ENCODE measurements at places on chromosomes 11 and 22.

GRCh38 chr11:69862331-69862771 lies 43.1 kb upstream of the FGF3 start:
- no peak for DNase-seq

- DNase-seq, result no peak
Measured at GRCh38 chr22:38944653-38945052, 12.8 kb upstream of the APOBEC3A start.

DNA sequence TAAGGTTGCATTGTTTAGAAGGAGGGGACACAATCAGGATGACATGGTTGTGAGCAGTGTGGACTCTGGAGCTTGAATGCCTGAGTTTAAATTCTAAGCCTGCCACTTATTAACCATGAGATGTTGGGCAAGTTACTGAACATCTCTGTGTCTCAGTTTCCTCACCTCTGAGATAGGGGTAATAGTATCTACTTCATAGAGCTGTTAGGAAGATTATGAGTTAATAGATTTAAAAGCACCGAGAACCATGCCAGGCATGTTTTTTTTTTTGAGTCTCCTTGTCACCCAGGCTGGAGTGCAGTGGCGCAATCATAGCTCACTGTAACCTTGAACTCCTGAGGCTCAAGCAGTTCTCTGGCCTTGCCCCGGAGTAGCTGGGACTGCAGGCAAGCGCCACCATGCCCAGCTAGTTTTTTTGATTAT lies 33.3 kb downstream of the ST14 start:
- DNase-seq, result no peak

GRCh38 chr11:58573451-58574104 lies 2.1 kb downstream of the LPXN start:
- no peak for DNase-seq

DNA sequence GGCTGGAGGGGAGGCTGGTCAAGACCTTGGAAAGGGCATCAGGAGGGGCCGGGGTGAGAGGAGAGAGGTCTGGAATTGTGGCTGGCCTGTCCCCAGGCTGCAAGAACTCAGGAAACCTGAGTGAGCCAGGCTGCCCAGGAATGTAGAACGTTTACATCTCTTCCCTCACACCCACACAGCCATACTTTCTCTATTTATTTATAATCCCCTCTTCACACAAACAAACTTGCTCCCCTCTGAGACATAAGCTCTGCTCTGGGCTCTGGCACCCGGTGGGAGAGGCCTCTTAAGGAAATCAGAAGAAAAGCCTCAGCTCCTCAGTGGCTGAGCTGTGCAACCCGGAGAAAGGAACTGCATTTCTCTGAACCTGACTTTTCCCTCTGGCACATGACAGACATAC lies 5.5 kb downstream of the CHRDL2 start:
- no peak for DNase-seq

GRCh38 chr11:69700278-69701140 lies 3.3 kb downstream of the FGF19 start:
- no peak for DNase-seq

DNA sequence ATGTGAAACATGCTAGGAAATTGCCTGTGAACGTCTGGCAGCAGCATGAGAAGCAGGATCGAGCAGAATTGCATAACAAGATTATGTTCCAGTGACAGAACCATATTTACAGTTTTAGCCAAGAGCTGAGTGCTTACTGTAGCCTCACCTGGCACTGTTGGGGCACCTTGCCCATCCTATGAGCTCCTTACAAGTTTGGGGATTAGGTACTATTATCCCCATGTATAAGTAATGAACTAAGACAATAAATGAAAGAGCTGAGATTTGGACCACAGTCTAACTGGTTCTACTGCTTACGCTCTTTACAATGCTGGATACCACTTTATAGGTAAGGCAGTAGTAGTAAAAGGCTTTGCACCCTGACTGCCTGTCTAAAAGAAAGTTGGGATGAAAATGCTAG lies 17.1 kb upstream of the PATE1 start:
- no peak for DNase-seq

GRCh38 chr22:19872779-19873137 lies 18.1 kb upstream of the GNB1L start:
- DNase-seq, result no peak

DNA sequence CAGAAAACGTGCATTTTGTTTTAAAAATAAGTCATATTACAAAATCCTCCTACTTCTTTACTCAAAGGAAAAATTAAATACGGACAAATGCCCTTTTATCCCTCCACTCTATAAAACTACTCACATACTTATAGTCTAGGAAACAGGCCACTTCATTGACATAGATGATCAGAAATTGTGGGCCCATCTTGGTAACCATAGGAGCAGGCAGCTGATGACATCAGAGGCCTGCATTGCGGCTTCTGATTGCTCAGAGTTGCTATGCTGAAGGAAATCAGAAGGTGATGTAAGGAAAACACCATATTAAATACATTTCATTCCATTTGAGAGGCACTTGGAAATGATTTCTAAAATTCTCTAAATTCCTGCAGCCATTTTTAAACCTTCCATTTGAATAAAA lies 27.0 kb downstream of the FAM76B start:
- DNase-seq, result no peak

DNA sequence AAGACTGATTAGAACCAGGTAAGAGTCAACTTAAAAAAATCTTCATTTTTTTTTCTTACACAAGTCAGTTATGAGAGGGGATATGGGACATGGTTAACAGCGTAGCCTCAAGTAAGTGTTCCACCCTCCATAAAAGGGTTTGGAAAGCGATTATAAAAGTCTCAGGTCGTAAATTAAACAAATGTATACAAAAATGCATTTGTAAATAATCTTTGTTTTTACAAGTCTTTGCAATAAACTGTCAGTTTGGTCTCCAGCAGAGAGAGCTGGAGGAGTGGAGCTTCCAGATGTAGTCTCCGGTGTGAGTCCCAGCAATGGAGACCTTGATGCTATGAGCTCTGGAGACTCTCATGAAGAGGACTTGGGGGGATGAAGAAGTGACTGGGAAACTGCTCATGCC lies 99.8 kb upstream of the TP53AIP1 start:
- DNase-seq, result no peak

DNA sequence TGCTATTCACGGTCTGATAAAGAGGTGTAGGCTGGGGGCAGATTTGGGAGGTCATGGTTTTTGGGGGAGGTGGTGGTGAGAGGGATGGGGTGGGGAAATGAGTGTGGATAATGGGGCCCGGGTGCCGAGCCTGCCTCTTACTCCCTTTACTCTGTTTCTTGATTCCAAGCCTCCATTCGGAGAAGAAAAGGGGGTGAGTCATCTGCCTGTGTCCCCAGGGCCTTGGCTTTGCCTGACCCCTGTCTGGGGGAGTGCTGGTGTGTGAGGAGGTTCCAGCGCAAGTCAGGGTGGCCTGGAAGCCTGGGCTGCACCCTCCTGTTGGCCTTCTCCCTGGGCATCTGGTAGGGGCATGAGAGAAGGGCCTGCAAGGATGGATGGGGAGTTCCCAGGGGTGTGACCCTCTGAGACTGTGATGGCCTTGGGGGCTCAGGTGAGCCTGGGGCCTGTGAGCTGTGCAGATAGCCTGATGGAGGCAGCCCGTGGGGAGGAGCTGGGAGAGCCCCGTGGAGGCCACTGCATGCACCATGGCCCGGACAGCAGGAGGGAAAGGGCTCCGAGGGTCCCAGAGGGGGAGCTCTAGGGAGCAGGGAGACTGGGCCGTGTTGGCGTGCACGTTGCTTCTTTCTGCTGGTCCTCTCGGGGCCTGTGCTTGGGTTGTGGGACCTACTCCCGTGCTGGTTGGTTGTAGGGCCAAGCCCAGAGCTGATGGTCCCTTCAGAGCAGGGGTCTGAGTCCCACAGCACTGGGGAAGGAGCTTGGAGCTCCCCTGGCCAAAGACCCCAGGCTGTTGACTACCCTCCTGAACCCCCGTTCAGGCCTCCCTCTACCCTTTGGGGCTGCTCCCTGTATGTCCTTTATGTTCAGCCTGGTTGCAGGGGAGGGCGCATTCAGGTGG lies 26.3 kb upstream of the ACR start:
- no peak for DNase-seq

GRCh38 chr22:38867471-38868285 lies 4.3 kb downstream of the CBX6 start:
- DNase-seq, result no peak

DNA sequence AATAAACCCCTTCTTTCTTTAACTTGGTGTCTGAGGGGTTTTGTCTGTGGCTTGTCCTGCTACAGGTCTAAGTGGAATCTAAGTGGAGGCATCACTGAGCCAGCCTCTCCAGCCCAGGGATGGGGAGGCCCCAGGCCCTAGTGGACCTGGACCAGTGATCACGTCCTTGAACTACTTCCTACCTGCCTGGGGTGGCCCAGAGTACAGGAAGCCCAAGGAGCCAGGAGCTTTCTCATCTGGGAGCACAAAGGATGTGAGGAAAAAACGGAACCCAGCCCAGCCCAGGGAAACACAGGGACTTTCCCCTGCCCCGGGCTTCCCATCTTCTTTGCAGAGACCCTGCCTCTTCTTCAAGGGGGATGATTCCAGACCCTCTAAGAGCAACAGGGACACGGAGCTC lies 3.5 kb upstream of the CD5 start:
- DNase-seq, result no peak

- DNase-seq, result no peak
Measured at GRCh38 chr11:36361472-36361871, 65.4 kb downstream of the PRR5L start.

DNA sequence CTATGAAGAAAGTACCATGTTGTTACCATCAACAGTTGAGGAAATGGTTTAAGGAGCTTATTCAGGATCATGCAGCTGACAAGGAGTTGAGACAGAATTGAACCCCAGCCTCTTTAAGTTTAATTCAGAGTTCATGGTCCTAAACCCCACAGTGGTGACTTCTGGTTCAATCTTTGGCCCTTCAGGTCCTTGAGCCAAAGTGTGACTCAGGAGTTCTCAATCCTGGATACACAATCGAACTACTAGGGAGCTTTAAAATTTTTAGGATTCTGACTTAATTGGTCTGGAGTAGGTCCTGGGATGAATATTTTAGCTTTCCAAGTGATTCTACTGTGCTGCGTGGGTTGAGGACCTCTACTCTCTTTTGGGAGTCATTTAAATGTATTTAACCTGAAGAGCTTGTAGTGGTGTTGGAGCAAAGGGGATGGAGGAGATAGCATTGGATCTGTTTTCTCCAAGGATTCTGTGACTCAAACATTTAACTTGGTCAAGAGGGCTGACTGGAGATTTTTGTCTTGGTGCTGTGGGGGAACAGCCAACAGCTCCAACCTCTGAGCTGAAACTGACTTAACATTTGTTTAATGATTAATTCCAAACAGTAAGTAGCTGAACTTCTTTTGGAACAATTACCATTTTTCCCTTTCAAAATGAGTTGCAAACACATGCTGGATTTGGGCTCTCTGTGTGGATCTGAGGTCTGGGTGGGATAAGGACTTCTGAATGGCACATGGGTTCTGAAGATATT lies 80.1 kb downstream of the INSC start:
- no peak for DNase-seq

- no peak for DNase-seq
Measured at GRCh38 chr11:28965819-28966218, 857.6 kb downstream of the METTL15 start.

DNA sequence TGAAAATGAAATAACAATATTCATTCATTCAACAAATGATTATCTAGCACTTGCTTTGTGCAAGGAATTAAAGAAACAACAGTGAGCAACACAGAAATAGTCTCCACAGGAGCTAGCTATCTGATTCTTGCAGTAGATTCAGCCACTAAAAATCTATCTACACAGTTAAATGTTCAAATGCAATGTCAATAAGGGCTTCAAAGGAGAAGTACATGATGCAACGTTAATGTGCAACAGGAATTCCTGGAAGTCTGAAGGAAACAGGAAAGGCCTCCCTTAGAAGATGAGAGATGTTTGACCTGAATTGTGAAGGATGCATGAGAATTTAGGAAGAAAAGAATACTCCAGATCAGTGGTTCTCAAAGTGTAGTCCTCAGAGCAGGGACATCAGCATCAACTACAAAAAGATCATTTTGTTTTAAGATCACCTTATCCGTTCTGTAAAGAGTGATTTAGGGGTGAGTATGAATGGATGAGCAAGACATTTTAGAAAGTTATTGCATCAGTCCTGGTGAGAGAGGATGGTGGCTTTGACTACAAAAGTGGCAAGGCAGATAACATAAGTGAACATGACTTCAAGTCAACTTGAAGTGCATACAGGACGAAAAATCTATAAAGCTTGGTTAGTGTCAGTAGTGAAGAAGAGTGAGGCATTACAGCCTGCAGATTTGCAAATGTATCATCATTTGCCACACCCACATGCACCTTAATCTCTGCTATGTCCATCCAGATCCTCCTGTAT lies 96.0 kb downstream of the ETS1 start:
- no peak for DNase-seq

DNA sequence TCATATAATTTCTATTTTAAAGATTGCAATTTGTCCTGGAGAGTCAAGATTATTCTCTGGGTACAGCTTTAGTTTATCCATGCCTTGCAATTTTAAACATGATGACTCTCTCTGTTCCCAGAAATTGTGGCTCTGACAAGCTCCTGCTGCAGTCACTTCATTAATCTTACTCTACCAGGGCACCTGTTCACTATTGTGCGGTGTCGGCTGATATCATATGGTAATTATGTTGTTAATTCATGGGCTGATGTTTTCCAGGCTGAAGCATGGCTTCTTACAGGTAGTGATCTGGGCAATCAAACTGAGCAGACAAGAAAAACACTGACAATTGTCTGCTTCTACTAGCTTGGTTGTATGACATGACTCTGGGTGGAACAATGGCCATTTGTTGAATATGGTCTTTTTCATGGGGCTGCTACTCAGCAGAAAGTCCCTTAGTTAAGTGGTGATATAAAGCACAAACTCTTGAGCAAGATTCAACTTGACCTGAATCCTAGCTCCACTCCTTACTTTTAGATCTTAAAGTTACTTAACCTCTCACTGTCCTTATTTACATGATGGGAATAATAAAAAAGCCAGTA lies 230.7 kb downstream of the FAT3 start:
- no peak for DNase-seq

- no peak for DNase-seq
Measured at GRCh38 chr22:27240298-27241075, 561.1 kb downstream of the MN1 start.

DNA sequence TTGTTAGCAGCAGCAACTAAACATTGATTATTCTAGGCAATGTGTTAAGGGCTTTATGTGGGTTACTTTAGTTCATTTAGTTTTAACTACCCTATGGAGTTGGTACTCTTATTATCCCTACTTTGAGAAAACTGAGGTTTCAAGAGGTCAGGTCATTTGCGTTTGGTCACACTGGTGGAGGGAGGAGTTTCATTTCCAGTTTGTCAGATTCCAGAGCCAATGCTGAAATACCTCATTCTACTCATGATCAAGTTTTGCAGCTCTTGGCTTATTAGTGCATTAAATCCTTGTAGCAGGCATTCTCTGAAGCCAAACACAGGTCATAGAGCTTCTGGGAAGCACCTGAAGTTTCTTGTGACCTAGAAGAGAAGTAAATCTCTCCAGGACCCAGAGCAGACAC lies 24.1 kb upstream of the POGLUT3 start:
- DNase-seq, result no peak

GRCh38 chr22:30240541-30241417 lies 5.8 kb downstream of the LIF start:
- no peak for DNase-seq
